ENCODE measurements at places on chromosomes 7 and 10.
A peak's percentile ranks its signal among the peaks of the same experiment; 100 is the strongest.

DNA sequence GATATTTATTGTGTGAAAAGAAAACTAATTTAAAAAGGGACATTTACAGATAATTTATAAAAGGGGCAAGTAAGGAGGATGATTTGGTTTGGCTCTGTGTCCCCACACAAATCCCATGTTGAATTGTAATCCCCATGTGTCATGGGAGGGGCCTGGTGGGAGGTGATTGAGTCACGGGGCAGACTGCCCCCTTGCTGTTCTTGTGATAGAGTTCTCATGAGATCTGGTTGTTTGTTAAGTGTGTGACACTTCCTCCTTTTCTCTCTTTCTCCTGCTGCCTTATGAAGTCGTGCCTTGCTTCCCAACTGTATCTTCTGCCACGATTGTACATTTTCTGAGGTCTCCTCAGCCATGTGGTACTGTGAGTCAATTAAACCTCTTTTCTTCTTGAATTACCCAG is 171.0 kb upstream of the SEMA3E start:
- DNase-seq: no peak

DNA sequence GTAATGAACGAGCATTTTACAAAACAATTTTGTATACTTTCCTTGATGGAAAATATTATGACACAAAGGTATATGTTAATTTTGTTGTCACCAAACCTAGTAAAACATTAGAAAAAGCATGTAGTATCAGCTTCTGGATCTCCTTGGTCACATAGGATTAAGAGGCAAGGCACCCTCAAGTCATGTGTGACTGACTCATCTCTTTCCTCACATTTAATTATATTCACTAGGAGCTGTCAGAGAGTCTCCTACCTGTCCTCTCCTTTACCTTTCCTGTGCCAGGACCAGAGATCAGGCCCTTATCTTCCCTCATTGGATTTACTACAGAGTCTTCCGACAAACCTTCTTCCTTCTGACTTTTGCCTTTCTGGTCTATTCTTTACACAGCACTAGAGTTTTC is 111.3 kb upstream of the RPA3 start:
- DNase-seq: no peak

DNA sequence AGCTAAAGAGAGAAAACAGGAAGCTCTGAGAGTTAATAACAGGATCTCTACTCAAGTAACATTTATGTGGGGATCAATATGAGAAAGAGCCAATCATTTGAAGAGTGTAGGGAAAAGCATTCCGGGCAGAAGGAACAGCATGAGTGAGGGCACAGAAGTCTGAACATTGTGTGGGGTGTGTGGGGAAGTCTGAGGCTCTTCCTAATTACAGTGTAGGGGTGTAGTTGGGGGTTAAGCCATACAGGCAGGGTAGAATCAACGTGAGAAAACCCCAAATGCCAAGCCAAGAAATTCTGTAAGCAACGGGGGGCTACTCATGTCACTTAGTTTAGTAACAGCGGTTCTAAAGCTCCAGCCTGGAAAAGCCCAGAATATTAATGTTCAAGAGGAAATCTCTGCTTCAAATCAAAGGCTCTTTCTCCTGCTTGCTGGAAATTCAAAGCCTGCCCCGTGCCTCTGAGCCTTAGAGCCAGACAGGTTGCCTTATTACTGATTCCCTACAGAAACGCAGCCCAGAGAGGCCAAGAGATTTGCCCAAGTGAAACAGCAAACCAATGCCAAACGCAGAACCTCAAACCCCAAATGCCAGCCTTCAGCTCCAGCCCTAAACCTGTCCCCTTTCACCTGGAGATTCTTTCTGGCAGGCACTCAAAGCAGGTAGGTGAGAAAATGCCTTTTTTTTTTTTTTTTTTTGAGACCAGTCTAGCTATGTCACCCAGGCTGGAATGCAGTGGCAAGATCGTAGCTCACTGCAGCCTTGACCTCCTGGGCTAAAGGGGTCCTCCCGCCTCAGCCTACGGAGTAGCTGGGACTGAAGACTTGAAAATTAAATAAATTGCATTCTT is 36.1 kb downstream of the DNAJB12 start:
- DNase-seq: no peak

- no peak for DNase-seq
Measured at GRCh38 chr7:17095931-17096330, 202.5 kb upstream of the AHR start.

GRCh38 chr10:3270577-3271316 is 98.2 kb upstream of the PITRM1 start:
- no peak for DNase-seq

GRCh38 chr7:74269757-74270277 is 15.6 kb upstream of the RFC2 start:
- DNase-seq: peak; percentile 20

GRCh38 chr10:11194859-11195586 is 177.4 kb downstream of the CELF2 start:
- no peak for DNase-seq

DNA sequence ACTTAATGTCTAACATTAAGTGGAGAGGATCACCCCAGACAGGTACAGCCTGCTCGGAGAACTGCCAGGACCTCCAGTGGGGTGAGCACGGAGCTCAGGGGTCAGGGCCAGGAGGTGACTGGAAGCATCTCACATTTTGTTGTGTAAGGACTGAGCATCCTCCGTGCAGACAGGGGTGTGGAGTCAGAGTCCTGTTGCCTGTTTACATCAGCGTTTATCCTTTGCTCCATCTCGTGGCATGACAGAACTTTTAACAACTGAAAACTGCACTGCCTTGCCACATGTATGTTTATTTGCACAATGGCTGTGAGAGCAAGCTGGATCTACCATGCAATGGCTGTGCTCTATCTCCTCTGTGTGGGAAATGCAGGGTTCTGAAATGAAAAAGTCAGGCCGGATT is 175.4 kb upstream of the AKR1E2 start:
- no peak for DNase-seq

DNA sequence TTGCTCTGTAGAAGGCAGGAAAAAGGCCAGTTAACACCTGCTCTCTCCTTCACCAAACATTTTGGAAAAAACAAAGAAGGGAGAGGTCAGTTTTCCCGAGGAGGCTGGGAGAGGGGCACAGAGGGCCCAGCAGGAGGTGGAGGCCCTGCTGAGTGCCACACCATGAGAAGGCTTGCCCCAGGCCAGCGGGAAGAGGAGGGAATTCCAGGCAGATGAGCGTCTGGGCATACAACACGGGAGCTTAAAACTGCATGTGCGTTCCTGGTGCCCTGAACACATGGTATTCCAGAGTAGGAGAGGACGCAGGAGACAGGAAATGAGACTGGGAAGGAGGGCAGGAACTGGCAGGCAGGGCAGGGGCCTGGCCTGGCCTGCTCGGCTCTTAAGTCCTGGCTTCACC is 182.4 kb downstream of the CCDC3 start:
- no peak for DNase-seq

GRCh38 chr10:100623521-100624230 is 87.9 kb downstream of the HIF1AN start:
- no peak for DNase-seq

DNA sequence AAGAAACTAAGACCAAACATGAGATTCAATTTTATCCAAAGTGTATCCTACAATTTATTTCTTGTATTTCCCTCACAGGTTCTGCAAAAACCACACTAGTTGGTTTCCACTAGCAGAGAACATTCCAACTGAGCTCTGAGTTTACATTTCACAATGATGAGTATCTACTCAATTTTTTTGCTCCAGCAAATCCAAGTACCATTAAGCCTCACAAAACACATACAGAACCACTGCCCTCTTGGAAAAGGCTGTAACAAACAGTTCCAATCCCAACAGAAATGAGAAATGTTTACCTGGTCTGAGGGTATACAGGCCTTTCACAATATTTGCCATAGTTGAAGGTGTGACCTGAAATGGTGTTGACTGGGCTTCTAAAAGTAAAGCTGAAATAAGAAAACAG is 59.9 kb downstream of the CACUL1 start:
- no peak for DNase-seq

DNA sequence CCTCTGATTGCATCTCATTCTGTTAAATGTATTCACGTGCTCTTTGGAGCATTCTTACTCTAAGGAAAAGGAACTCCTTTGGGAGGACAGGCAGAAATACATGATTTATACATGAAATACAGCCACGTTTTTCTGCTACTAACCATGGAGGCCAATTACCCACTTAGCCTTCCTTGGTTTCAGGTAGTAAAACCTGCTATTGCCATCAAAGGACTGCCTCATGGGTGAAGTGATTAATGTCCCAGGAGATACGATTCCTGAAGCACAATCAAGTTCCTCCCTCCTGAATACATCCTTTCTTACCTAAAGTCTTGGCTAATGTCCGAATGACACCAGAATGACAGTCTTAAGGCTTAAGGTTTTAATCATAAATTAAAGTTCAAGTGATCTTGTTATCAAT is 58.5 kb upstream of the PIK3CG start:
- no peak for DNase-seq

GRCh38 chr10:51894771-51895578 is 195.6 kb upstream of the CSTF2T start:
- no peak for DNase-seq

DNA sequence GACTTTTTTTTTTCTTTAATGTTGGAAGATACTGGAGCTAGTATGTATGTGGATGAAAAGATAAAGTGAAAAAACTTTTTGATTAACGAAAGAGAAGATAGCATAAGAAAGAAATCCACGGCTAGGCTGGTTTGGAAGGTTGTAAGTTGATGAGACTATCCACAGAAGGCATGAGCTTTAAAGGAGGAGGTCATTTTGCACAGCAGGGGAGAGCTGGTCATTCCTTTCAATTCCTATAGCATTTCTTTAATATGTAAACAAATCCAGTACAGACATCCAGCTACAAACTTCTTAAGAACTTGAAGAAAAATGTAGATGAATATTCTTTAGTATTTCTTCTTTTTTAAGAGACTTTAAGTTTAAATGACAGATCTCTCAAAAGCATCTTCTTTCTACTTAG is 281.3 kb downstream of the CACNA2D1 start:
- no peak for DNase-seq

- DNase-seq: no peak
Measured at GRCh38 chr10:101484175-101484745, 103.8 kb downstream of the POLL start.

DNA sequence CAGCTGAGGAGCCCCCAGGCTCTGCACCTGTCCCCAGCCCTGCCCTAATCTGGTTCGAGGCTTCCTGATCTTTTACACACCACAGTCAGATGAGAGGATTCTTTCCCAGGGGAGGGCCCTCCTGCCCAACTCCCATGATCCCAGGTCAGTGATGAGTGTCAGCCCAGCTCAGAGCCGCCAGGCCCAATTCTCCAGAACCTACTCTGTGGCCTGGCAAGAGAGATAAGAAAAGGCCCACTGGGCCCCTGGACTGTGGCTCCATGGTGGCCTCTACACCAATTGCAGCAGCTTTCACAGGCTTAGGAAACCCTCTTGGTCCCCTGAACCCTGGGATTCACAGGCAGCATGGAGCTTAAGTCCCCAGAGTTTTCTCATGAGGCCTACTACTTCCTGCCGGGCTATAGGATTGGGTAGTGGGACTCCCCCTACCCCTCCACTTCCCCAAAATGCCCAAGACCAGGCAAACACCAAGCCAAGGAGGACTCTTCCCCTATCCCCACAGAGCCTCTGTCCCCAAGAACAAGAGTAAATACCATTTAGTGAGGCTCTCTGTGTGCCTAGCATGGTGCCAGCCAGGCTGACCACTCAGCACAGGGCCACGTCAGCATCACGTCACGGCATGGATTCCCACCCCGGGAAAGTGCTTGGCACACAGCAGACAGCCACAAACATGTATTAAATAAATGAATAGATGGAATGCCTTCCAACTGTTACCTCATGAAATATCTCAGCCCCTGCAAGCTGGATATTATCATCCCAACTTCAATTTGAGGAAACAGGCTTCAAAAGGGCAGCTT is 100.0 kb downstream of the GRID1 start:
- no peak for DNase-seq

DNA sequence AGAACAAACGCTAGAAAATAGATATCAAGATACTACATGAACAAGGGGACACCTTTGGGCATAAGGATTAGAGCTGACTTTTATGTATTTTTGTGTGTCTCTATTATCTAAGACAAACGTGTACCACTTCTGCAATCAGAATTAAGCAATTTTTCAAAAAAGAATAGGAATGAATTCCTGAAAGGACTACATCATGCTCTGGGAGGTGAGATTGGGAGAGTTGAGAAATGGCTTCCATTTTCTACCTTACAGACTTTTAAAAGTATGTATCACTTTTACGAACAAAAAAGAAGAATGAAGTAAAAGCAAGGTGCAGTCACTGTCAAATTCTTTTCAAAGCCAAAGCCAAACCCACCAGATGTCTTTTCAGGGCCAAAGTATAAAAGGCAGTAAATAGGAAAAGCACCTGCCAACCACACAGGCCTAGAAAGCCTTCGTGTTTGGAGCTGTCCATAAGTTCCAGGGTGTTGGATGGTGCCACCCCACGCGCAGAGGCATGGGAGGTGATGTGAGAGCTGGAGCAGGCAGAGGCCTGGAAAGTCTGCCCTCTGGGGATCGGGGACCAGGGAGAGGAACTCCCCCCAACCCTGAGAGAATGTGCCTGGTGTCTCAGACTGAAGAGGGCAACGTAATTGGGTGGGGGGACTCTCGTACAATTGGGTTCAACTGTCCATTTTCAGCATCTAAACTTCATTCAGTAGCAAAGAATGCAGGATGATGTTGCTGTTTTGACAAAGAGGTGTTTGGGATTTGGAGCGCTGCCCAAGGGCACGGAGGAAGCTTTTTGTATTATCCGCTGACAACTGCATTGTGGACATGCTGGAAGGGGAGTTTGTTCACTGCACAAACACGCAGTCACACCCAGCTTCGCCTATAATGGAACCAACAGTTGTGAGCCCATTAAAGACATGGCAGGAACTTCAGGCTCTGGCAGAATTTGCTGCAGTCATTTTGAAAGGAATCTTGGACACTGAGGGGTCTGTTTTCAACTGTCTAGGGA is 17.6 kb upstream of the CTBP2 start:
- DNase-seq: no peak
